Caki2 (cell line): ENCODE measurements at places on chromosomes 5 and 9. TPM values are rescaled to one million over a fixed set of nuclear protein-coding genes. Genes with fewer than 3 reads are reported as not detected.

The DNAJC25 gene
- total RNA-seq = 6.2 and 6.8 TPM in 2 replicates

The POLR3G gene
- 2.3 and 5.7 TPM in 2 replicates for total RNA-seq

The EQTN gene
- not detected in 2 replicates for total RNA-seq

The AGXT2 gene
- not detected in 2 replicates for total RNA-seq

The PCDHGB2 gene
- 0.34 TPM in 1 of 2 replicates, not detected in the other for total RNA-seq

The BTNL3 gene
- total RNA-seq = not detected in 2 replicates

GRCh38 chr5:90940227-90940995, 381.8 kb downstream of the ADGRV1 start:
- DNase-seq = peak; percentile 70

GRCh38 chr5:162512935-162513565, 445.5 kb downstream of the GABRG2 start:
- peak; percentile 59 for DNase-seq

GRCh38 chr9:132046456-132046855, 33.2 kb downstream of the MED27 start:
- no peak for DNase-seq

GRCh38 chr5:123035360-123035917, 1.1 kb downstream of the PPIC start:
- peak; percentile 58 for DNase-seq

DNA sequence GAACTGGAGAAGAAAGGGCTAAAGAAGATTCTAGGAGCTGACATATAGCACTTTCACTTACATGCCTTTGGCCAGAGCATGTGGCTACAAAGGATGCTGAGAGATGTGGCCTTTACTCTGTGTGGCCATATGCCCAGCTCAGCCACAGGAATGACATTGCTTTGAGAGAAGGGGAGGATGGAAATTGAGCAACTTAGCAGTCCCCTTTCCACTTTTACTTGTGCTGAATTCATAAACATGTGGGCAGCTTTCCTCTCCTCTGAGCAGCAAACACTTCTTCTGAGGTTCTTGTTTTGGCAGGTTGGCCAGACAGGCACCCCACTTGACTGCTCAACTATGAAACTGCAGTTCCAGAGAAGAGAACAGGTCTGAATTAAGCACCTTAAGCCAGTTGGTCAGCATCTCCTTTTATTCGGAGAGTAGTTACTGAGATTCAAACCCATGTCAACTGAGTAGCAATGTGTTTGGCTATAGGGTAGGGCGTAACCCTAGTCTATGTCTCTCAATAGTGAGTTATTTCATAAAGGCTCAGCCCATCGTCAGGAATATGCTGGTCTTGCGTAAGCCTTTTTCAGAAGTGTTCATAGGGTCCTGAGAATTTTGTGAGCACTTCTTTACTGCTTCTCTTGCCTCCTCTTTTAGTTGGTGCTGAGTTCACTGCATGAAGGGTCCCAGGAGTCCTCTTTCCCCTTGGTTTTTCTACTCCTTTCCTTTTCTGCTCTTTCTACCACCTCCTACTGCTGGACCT, 134.5 kb downstream of the PALM2AKAP2 start:
- no peak for DNase-seq

DNA sequence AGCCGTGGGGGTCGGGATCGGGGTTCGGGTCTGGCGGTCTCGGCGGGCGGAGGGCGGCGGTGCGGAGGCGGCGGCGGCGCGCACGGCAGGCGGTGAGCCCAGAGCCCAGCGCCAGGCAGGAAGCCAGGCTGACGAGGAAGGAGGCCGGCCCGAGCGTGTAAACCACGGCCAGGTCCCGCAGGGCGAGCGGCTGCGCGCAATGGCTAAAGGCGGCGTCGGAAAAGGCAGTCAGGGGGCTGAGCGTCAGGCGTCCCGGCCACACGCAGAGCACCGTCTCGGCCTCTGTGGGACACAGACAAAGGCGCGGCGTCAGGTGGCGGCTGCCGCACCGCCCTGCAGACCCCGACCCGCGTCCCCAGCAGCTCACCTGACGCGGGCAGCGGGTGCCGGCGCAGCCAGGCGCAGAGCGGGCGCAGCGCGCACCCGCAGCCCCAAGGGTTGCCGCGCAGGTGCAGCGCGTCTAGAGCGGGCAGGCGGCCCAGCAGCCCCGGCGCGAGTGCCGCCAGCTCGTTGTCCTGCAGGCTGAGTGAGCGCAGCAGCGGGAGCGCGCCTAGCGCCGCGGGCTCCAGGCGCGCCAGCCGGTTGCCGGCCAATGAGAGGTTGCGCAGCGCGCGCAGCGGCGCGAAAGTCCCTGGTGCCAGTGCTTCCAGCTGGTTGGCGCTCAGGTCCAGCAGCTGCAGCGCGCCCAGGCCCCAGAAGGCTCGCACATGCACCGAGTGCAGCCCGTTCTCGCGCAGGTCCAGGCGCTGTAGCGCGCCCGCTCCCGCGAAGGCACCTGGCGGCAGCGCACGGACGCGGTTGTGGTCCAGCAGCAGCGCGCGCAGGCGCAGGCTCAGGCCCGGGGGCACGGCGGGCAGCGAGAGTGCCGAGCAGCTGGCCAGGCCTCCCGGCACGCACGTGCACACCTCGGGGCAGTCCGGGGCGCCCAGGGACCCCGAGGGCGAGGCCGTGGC, 671 bp downstream of the LRRC26 start:
- DNase-seq = peak; percentile 86

GRCh38 chr5:9358961-9359685, 186.8 kb downstream of the SEMA5A start:
- DNase-seq = no peak

DNA sequence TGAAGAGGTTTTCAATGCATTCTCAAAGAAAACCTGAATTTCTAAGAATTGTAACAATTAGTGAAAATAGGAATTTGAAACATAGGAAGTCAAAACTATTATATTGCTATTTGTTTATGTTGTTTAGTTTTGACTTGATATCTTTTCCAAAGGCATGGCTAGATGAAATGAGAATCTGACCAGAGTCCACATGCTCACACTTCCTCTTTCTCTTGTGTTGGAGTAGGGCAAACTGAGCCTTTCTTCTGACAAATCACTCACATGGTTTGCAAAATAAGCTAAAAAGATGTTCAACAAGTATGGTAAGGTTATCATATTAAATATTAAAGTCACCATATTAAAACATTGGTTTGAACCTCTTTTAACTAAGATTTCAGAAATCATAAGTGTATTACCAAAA, 512.6 kb downstream of the ISL1 start:
- DNase-seq = no peak

- no peak for DNase-seq
Measured at GRCh38 chr5:173499471-173500212, 116.8 kb downstream of the BOD1 start.

GRCh38 chr9:7770111-7770510, 29.5 kb downstream of the DMAC1 start:
- no peak for DNase-seq

GRCh38 chr9:14907360-14907685, 2.9 kb downstream of the FREM1 start:
- no peak for DNase-seq

DNA sequence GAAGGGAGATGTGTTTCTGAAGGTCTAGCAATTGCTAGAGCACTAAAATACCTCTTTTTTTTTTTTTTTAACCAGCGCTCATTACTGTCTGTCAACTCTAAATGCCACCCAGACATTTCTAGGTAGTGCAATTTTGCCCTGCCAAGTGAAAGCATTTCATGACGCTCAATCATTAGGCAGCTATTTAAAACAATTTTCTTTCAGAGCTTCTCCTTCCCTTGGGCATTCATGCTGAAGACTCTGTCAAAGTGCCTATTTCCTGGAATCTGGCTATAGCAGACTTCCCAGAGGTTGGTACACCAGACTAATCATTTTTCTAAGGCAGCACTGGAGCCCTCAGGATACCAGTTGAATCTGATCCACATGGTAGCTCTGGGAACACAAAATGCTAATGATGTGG, 97.0 kb upstream of the ANKRD55 start:
- no peak for DNase-seq

DNA sequence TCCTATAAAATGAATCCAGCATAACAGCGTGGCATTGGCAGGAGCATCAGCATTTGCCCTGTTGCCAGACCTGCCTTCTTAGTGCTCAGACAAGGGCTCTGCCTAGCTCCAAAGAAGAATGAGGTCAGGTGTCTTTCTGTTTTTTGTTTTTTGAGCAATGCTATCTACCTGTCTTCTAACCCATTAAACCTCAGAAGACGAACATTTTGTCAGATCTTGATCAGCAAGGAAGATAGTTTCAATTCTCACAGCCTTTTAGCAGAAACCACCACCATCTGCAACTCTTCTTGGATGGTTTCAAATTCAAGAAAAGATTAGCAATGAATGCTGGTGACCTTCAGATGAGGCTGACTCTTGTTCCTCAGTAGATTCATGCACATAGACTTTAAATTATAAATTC, 103.5 kb upstream of the IQGAP2 start:
- DNase-seq = no peak

DNA sequence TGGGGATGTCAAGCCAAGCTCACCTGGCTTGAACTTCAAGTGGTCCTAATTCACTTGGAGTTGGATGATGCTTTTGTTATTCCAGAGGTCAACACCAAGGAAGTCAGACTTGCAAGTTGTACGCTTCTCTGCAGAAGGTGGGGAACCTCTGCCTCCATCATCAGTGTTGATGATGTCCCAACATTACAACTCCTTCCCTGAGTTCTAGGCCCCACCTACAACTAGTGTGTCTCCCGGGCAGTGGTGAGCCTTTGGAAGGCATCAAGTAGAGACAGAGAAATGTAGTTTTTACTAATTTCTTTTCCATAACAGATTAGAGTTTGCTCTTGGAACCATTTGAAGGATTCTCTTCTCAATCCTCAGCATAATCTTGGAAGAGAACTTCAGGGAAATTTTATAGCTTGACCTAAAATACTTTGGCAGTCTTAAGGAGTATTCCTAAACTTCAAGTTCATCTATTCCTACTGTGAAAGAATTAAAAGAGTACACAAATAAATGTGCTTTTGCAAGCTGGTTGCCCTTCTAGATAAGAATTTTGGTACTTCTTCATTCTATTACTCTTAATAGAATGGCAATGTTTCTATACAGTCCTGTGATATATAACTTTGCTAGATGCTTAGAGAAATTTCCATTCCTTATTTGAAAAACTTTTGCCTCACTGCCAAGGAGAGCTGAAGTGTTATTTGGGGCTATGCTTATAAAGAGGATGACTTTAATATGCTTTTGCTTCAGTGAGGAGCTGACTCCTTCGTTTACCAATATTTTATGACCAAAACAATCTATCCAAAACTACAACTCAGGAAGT, 12.0 kb downstream of the MAMDC2 start:
- no peak for DNase-seq

GRCh38 chr5:102154291-102154690, 141.8 kb downstream of the SLCO4C1 start:
- DNase-seq = no peak

GRCh38 chr5:130052752-130053151, 148.5 kb downstream of the CHSY3 start:
- DNase-seq = no peak

- DNase-seq = peak; percentile 84
Measured at GRCh38 chr9:130680836-130681768, 12.5 kb upstream of the EXOSC2 start.

DNA sequence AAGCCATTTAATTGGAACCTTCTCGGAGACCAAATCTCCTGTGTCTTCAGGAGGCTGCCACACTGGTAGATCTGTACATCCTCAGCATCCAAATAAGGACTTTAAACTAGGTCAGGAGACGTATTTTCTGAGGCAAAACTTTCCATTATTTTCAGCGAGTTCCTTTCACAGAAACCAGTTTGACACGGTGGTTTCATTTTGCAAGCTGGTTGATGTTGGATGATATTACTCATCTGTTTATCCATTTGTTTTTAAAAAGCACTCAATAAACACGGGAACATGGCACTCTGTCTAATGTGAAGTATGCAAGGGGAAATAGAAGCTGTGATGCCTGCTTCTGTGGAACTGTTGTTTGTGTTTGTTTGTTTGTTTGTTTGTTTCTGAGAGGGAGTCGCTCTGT, 199.6 kb downstream of the ERCC6L2 start:
- DNase-seq = no peak

DNA sequence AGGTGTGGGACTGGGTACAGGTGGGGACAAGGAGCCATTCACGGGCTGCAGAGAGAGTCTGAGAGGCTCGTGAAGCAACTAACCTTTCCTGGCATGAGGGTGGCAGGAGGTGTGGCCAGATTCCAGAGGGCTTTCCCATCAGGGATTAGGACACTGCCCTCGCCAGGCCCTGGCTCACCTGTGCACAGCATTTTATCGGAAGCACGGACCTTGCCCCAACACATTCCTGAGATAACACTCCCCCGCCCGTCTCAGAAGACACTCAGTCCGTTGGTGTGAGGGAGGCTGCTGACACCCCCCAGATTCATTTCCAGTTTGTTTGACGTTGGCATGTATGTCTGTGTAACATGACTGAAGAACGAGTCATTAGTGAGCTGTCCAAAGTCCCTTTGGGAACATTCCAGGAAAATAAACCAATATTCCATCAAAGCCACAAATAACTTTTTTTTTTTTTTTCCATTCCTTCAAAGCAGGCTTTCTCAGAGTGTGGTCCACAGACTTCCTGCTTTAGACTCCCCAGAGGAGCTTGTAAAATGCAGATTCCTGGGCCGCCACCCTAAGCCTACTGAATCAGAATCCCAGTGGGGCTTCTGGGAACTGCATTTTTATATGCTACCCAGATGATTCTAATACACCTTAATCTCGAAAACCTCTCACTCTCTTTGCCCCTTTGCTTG, 23.4 kb downstream of the WWC1 start:
- peak; percentile 98 for DNase-seq
